Left forelimb (tissue), 1 donor: ENCODE measurements at places on chromosomes 3 and 15.

GRCh38 chr15:76274226-76274625 is 37.0 kb downstream of the ETFA start:
- no peak for DNase-seq

GRCh38 chr3:71600646-71601288 is 17.2 kb upstream of the FOXP1 start:
- no peak for DNase-seq

DNA sequence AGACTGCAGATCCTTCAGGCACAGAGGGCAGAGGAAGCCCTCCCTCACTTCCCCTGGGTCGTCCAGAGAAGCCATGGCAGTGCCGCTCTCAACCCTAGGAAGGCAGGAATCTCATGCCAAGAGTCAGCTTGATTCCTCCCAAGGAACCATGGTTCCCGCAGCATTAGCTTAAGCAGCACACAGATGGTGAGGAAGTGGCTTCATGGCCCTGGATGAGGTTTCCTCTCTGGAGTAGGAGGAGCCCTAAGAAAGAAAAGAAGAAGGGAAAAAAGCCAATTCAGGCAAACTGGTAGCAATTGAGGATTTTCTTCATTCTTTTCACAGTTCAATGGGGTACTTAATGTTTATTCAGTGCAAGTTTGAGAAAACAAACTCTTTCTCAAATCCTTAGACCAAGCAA is 2.9 kb downstream of the RBSN start:
- DNase-seq, result no peak

DNA sequence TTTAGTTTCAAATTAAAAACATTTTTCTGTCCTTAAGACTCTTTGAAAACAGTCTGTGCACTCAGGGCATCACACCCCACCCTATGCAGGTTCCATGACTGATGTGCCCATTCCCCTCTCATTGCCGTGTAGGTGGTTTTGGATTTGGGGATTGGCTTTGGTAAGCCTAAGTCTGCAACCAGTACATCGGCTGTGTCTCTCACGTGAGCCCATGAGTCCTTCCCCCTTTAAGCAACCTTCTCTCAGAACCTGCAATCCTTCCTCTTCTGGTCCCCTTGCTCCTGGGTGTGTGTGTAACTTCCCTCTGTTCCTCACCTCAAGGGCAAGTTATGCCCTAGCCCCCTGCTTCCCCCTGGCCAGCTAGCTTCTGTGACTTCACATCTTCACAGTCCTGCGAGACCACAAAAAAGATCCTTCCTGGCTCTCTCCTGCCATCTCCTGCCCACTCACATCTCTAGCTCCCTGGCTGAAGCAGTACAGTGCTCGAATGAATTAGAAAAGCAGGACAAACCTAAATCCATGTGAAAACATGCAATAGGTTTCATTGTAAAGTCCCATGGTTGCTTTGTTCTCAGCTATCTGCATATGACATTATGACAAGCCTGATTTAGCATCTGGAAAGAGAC is 126.7 kb downstream of the UACA start:
- DNase-seq, result no peak

GRCh38 chr3:24986612-24987011 is 441.5 kb upstream of the RARB start:
- no peak for DNase-seq

- DNase-seq, result no peak
Observed at GRCh38 chr15:27468151-27468591, 497.2 kb downstream of the GABRG3 start.

DNA sequence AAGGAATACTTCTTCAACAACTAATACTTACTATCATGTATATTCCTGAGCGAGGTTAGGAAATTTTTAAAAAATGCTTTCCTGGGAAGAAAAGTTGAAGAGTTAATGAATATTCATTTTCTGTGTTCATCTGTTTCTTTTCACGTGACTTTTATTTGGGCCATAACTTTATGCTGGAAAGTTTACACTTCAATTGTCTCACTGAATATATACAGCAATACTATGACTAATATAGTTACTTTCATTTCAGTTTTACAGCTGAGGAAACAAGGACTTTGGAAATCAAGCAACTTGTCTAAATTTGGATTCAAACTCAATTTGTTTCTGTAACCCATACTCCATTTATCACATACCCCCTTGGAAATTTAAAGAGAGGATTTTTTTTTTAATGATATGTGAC is 894.2 kb downstream of the ROBO1 start:
- no peak for DNase-seq

- DNase-seq, result no peak
Observed at GRCh38 chr15:92306663-92307062, 87.0 kb upstream of the ST8SIA2 start.

- no peak for DNase-seq
Observed at GRCh38 chr3:69881756-69882428, 117.6 kb upstream of the SAMMSON start.

DNA sequence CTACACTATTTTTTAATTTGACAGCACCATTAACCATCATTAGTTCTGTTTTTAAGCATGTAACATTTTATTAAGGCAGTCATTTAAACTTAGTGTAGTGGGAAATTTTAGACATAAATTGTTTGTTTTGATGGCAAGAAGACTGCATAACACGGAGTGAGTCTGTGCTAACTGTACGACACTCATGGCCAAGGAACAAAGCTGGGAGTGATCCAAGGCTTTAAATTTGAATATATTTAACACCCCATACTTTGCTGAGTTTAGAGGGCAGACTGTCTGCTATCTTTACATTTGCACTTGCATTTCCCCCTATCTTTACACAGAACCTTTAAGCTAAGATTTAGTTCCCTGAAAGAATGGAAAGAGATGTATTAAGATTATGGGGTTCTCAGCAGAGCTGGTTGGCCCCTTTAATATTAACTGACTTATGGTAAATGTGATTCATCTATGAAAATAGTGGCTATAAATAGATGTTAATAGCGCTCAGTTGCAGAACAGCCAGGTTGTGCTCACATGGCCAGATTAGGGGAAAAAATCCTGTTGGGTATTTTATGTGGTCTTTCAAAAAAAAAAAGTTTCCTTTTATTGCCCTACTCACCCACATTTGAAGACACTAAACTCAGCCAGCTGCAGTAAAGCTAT is 120.7 kb downstream of the CMSS1 start:
- no peak for DNase-seq

- DNase-seq, result no peak
Observed at GRCh38 chr3:12299026-12299425, 10.2 kb downstream of the PPARG start.
